ENCODE measurements at places on chromosomes 12 and 14.

DNA sequence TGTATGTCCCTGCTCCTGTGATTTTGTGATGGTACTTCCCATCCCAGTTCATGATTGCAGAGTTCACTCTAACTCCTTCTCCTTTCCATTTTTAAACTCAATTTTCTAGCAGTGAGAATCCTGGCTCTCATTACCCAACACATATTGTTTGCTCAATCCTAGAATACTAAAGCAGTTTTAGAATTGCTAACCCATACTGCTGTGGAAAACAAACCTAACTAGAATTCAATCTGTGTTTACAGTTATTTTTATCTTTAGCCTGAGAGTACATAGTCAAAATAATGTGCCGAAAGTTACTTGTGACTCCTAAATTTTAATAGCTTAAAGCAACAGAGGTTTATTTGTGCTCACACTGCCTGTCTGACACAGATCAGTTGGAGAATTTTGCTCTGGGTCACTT is 508.0 kb downstream of the AACS start:
- DNase-seq: no peak

DNA sequence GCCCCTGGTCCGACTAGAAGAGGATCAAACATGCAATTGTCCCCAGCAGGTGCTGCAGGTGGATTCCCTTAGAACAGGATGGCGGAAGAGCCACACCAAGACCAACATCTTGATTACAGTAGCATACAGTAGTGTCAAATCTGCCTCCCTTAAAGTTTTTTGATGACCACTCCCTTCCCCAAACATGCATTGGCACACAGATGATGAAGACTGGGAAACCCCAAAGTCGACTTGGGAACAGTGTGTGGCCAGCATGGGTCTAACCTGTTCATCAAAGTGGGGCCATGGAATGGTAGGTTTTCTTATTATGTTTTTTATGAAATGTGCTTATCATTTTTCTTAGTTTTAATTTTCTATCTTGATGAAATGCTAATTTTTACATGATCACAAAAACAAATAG is 8.8 kb downstream of the PLXNC1 start:
- DNase-seq: no peak

DNA sequence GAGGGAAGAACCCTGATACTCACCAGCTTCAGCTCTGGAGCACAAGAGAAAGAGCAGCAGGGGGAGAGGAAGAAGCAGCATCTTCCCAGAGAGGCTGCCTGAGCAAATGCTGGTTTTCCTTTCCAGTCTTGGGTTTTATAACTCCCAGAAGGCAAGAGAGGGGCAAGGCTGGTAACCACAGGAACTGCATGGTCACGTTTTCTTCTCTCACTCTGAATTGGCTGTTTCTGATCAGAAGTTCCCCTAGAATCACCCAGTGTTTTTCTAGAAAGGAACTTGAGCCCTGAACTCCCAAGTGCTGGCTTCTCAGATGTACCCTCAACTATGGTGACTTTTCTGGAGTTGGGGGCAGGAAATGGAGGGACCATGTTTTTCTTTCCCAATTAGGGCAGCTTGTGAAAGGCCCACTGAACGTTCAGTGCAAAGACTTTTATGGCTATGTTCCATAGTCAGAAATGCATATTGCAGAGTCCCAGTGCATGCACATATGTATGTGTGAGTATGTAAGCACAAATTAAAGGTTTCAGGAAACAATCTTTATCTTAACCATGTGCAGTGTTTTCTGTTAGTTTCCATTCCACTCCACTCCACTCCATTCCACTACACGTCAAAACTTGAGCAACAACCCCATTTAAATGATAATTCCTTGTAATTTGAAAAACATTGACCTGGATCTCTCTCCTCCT is at the start of gene CMA1:
TSS of gene CMA1 (minus strand) at position 111 of the 686 bp plus-strand sequence. CDS start at position 81, 30 bp downstream.
- DNase-seq: no peak

DNA sequence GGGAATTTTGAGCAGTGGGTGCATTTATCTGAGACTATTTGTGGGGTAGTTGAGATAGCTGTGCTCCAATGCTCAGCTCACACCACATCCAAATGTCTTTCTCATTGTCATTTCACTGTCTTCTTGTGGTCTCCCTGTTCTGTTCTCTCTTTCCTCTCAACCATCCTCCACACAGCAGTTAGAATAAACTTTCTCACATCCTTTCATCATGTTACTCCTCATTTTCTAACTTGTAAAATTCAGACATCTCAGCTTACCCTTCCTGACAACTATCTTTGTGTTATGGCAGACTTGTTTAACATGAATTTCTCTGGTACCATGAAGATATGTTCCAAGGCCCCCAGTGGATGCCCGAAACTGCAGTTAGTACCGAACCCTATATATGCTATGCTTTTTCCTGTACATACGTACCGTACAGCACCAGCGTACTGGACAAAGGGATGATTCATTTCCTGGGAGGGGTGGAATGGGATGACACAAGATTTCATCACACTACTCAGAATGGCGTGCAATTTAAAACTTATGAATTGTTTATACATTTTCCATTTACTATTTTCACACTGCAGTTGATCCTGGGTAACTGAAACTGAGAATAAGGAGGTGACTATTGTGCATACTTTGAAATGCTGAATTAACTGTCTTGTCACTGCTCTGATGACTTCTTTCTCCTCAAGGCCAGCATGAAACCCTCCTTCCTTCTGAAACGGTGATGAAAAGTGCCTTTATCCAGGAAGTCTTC is 177.1 kb upstream of the SLC38A2 start:
- DNase-seq: no peak

DNA sequence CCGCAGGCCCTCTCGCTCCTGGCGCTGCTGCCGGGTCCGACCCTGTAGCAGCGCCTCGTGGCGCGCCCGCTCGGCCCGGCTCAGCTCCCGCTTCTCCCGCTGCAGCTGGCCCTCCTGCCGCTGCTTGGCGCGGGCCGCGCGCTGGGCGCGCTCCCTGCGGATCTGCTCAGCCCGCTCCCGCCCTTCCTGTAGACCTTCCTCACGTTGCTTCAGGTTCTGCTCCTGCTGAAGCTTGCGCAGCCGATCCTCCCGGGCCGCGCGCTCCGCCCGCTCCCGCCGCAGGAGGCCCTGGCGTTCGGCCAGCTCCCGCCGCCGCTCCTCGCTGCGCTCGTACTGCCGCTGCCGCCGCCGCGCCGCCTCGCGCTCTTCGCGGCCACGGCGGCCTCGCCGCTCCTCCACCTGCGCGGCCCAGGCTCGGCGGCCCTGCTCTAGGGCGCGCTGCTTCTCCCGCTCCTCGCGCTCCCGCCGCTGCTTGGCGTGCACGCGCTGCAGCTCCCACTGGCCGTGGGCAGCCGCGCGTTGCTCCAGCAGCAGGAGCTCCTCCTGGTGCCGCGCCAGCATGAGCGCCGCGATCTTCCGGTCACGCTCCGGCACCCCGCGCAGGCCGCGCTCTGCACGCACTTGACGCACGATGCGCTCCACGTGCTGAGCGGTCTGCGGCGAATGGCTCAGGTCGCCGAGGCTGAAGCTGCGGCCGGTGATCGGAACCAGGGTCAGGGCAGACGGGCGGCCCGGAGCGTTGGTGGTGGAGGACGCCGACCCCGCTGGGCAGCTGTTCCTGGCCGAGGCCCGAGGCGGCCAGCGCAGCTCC is 2.4 kb downstream of the CCDC177 start:
- no peak for DNase-seq

DNA sequence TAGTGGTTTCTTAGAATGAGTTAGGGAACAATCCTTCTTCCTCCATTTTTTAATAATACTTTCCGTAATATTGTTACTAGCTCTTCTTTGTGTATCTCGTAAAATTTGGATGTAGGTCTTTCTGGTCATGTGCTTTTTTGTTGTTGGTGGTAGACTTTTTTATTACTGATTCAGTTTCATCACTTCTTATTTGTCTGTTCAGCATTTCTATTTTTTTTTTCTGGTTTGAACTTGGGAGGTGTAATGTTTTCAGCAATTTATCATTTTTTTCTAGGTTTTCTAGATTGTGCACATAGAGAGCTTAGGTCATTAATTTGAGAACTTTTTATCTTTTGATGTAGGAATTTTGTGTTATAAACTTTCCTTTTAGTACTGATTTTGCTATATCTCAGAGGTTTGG is 1299.9 kb downstream of the FSCB start:
- no peak for DNase-seq

GRCh38 chr14:56796259-56796658 is 14.0 kb downstream of the OTX2 start:
- peak; percentile 83 for DNase-seq

GRCh38 chr12:84135586-84136279 is 776.9 kb downstream of the SLC6A15 start:
- no peak for DNase-seq

DNA sequence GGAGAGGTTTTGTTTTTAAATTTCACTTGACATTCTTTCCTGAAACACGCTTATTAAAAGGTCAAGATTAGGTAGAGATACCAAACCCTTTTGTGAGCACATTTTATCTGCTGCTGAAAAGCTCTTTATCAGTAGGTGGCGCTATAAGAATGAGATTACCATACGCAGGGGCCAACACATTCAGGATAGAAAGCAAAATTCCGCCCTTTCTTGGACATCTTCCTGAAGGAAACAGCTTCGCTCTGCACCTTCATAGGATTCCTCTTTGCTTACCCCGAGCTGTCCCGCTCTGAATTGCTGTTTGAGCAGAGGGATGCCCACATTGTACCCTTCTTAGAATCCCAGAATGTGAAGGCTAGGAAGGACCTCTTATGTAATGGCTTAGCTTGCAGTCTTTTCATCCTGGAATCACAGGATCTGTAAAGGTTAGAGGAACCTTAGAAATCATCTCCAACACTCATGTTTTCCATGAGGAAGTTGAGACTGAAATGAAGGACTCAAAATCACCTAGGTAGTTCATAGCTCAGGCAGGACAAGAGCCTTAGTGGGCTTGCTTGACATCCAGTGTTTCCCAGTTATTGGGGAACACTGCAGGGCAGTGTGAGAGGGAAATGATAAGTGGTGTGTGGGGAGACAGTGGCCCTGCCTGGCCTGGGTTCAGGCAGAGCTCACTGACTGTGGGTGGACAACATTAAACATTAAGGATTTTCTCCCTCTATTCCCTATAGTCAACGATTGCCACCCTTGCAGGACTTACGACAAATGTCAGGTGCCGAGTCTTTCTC is 38.7 kb upstream of the CRY1 start:
- peak; percentile 87 for DNase-seq

- no peak for DNase-seq
Observed at GRCh38 chr14:38605193-38606114, 349.6 kb upstream of the CLEC14A start.

DNA sequence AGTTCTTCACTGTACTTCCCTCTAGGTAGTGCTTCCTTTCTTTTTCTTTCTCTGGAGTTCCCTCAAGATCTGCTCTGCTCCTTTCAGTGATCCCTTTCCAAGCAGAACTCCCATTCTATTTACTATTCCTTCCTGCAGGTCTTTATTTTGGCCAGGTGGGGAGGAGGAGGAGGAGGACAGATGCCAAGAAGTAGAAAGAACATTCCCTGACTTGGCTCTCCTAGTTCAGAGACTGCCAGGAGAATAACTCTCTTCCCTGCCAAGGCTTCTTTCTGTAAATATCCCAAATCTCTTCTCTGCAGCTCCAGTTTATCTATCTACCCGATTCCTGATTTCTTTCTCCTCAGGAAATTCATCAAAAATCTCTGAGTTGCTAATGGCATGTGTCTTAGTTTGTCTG is 229.6 kb upstream of the TMEM260 start:
- no peak for DNase-seq

GRCh38 chr12:86349196-86349595 is 93.0 kb upstream of the MGAT4C start:
- DNase-seq: peak; percentile 95

DNA sequence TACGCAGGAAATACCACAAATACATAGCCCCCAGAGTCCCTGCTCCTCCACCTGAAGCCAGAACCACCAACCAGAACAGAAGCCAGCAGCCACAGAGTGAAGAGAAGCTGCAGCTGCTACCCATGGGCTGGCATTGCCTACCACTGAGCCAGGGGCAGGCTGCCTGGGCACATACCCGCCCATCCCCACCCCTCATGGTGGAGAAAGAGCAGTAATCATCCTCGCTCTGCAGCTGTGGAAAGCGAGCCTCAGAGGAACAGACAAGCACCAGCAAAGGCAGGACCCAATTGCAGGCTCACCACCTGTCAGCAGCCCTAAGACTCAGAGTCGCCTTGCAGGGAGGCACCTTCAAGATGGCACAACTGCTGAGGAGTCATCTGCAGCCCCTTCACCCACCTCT is 11.2 kb upstream of the CD9 start:
- DNase-seq: no peak

GRCh38 chr12:41681898-41682297 is 462.8 kb downstream of the GXYLT1 start:
- DNase-seq: peak; percentile 58

DNA sequence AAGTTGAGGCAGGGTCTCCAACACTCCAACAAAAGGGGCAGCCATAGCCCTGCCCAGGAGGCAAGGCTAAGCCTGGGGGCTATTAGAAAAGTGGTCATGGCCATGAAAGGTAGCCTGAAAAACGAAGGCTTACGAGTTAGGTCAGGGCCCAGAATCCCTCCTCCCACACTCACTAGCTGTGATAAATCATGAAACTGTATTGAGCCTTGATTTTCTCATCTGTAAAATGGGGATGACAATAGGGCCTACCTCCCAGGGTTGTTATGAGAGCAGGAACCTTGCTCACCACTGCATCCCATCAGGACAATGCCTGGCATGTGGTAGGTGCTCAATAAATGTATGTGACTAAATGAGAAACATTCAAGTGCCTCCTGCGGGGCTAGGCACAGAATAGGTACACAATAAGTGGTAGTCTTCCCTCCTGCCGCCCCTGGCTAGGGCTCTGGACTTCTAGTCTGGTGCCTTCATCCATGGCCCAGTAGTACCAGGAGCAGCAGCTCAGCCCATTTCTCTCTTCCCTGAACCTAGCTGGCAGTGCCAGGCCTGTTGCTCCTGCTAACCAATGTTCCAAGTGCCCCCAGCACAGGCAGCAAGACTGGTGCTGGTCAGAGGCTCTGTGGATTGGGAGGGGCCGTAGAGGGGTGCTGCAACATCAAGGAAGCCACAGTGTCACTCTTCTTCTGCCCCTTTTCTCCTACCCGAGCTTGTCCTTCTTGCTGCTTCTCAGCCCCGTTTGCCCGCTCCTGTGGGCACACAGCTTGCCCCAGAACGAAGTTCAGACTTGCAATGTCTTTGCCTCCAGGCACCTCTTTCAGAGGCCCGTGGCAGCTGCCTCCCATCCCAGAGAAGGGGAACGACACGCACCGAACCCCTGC is 7.8 kb downstream of the PGF start:
- DNase-seq: no peak

GRCh38 chr12:112906712-112907414 is at the start of gene OAS1:
Gene OAS1 (plus strand): TSS chr12:112906962. CDS start chr12:112907040, 78 bp downstream.
- DNase-seq: no peak
